ENCODE measurements at places on chromosomes 6 and 20.
A peak's percentile ranks its signal among the peaks of the same experiment; 100 is the strongest.

DNA sequence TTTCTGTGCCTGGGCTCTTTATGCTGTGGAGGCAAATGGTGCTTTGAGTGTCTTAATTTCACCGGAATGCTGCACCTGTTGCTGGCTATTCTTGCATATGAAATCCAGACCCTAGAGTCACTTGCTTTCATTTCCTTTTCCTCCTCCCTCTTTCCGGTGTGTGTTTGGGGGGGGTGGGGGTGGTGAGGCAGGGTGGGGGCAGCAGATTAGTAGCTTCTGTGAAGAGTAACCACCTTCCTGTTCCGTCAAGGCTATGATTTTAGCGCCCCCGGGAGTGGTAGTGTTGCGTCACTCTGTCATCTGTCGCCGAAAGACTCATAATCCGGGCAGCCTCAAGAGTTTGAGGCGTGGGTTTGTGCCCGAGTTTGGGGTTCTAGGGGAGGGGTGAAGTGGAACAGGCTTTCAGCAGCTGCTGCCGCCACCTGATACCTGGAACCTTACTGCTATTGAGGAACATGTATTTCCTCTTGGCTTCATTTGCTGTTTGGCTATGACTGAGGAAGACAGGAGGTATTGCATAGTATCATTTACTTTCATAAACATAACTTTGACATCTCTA lies 49.1 kb downstream of the UTRN start:
- peak; percentile 80 for DNase-seq

GRCh38 chr6:132190815-132191175 lies 210.5 kb downstream of the MOXD1 start:
- DNase-seq = no peak

GRCh38 chr6:117232196-117232595 lies 33.2 kb upstream of the VGLL2 start:
- no peak for DNase-seq

- no peak for DNase-seq
These were observed 35.4 kb upstream of the PBOV1 start for GRCh38 chr6:138253731-138254130.

GRCh38 chr6:75495011-75495410 lies 1.4 kb upstream of the FILIP1 start:
- DNase-seq = no peak

- no peak for DNase-seq
These were observed 65.5 kb upstream of the FYN start for GRCh38 chr6:111938710-111939109.

All from central memory CD4-positive, alpha-beta T cell (primary cell).